A549 treated with AZD2906 at 1 μM for 4 hours (cell line): ENCODE measurements at places on chromosomes 16 and 17. TPM values are rescaled to one million over a fixed set of nuclear protein-coding genes. Genes with fewer than 3 reads are reported as not detected.

SBK1 gene
- total RNA-seq = 0.26 to 0.34 TPM (median 0.29 TPM) in 5 replicates

TP53TG3D gene
- 0.51 to 1.4 TPM (median 1.0 TPM) in 5 replicates for total RNA-seq

MYADML2 gene
- not detected in 5 replicates for total RNA-seq

SULT1A2 gene
- total RNA-seq = 0.07 to 0.14 TPM in 2 of 5 replicates, not detected in the others

TEX14 gene
- 0.22 to 0.33 TPM (median 0.32 TPM) in 5 replicates for total RNA-seq

CTRB2 gene
- total RNA-seq = 0.16 TPM in 1 of 5 replicates, not detected in the others
